ENCODE measurements at places on chromosomes 3 and 15. TPM values are rescaled to one million over a fixed set of nuclear protein-coding genes. Genes with fewer than 3 reads are reported as not detected.
A peak's percentile ranks its signal among the peaks of the same experiment; 100 is the strongest.

DNA sequence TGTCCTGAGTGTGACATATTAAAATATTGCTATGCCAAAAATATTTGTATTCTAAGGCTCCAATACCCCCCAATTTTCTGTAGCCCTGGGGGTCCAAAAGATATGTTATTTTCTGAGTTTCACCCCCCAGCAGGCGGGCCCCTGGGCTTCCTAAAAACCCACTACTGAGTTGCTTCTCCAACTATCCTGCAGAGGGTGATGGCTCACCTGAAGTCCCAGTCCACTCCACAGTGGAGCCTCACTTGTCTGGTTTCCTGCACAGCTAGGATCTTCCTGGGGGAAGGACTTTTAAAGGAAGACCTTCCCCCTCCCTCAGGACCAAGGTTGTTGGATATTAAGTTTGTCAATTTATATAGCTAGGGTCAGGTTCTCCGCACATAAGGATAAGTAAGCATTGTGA is 1181.4 kb downstream of the ROBO2 start:
- H3K27ac ChIP-seq, result no peak overlapping the region
- H3K36me3 ChIP-seq, result no peaks in the 10 kb centered on the region
- no peaks in the 10 kb centered on the region for H3K27me3 ChIP-seq
- H3K4me3 ChIP-seq, result no peak overlapping the region
- DNase-seq, result no peak
- no peaks in the 10 kb centered on the region for H3K4me1 ChIP-seq

GRCh38 chr15:96870580-96870979 is 540.1 kb downstream of the NR2F2 start:
- no peaks in the 10 kb centered on the region for H3K27me3 ChIP-seq
- no peaks in the 10 kb centered on the region for H3K4me1 ChIP-seq
- no peaks in the 10 kb centered on the region for H3K36me3 ChIP-seq
- no peak overlapping the region for H3K4me3 ChIP-seq
- DNase-seq, result peak; percentile 36

DNA sequence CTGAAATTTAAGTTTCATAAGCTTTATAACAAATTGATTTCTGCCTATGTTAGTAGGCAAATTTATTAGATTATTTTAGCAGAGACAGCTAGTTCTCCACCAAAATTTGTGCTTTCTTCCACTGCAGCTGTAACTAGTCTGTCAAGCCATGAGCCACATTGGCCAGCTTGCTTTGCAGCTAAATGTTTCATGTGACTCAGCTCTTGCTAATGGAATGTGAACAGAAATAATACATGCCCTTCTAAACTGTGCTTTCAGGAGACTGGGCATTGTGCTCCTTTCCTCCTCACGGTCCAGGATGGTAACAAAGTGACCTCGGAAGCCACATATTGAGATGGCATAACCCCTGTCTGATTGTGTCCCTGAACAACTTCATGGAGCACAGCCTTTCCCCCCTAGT is 51.3 kb upstream of the KPNA4 start:
- DNase-seq, result no peak
- no peaks in the 10 kb centered on the region for H3K4me1 ChIP-seq
- H3K36me3 ChIP-seq, result no peaks in the 10 kb centered on the region
- no peaks in the 10 kb centered on the region for H3K27me3 ChIP-seq

GRCh38 chr15:71612397-71612722 is 198.0 kb upstream of the NR2E3 start:
- peaks cover 20% of the 10 kb centered on the region for H3K4me1 ChIP-seq
- DNase-seq, result no peak
- no peak overlapping the region for H3K4me3 ChIP-seq

- peaks cover 9% of the 10 kb centered on the region for H3K4me1 ChIP-seq
- no peak overlapping the region for H3K4me3 ChIP-seq
- no peak overlapping the region for H3K27ac ChIP-seq
- no peaks in the 10 kb centered on the region for H3K36me3 ChIP-seq
- no peaks in the 10 kb centered on the region for H3K27me3 ChIP-seq
Measured at GRCh38 chr15:31321418-31321817, 5.2 kb upstream of the KLF13 start.

The WDR49 gene
- 5.2 TPM for total RNA-seq

The MST1R gene
- total RNA-seq, result 31.2 TPM
